ENCODE measurements at places on chromosomes 11 and 22. TPM values are rescaled to one million over a fixed set of nuclear protein-coding genes. Genes with fewer than 3 reads are reported as not detected.

GRCh38 chr11:28463826-28464225 is 355.6 kb downstream of the METTL15 start:
- no peak for DNase-seq
- no peak overlapping the region for H3K4me3 ChIP-seq
- no peaks in the 10 kb centered on the region for H3K27me3 ChIP-seq
- H3K36me3 ChIP-seq: no peaks in the 10 kb centered on the region

GRCh38 chr22:28923826-28924732 is 40.7 kb downstream of the ZNRF3 start:
- H3K27me3 ChIP-seq: no peaks in the 10 kb centered on the region
- H3K4me3 ChIP-seq: peak overlapping the region; percentile 49
- H3K36me3 ChIP-seq: no peaks in the 10 kb centered on the region

DNA sequence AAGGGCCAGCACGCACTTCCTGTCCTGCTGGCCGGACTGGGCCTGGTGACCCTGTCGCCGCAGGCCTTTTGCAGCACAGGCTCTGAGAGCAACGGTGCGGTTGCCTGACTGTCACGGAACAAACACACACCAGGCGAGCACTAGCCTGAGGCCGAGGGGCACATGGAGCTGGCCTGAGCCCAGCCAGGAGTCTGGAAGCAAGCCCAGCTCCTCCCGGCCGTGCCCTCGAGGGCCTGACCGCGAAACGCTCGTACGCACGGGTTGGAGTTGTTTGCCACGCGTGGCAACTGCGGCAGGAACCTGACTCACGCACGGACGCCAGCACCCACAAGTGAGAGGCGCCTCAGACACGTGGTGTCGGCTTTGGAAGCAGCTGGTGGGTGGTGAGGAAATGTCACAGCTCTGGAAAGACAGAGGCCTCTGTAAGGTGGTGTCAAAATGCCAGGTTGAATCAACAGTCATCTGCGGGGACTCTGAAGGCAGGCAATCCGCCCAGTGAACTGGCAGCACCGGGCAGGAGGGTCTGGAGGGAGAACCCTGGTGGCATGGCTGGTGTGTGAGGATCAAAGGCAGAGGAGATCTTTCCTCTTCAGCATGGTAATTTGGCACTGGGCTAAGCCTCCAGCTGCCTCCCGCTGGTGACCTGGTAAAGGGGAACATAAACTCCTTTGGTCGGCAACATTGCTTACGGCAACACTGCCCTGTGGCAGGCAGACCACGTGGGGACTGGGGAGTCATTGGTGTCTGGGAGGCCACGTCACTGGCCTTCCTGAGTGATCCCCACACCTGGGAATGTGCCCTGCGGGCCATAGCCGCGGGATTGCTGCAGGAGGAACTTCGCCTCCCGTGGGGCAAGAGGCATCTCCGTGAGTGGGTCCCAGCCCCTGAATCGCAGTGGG is 15.3 kb upstream of the IL17REL start:
- no peak for DNase-seq
- H3K27ac ChIP-seq: no peak overlapping the region
- no peaks in the 10 kb centered on the region for H3K4me1 ChIP-seq
- H3K4me3 ChIP-seq: no peak overlapping the region

GRCh38 chr11:61949169-61950034 is 749 bp upstream of the BEST1 start:
- peak overlapping the region; percentile 86 for H3K27ac ChIP-seq
- H3K4me3 ChIP-seq: no peak overlapping the region
- peaks cover 20% of the 10 kb centered on the region for H3K4me1 ChIP-seq
- H3K36me3 ChIP-seq: no peaks in the 10 kb centered on the region

Gene NXPE1
- not detected for total RNA-seq

Gene AMPD3
- total RNA-seq: 7.5 TPM
